Cardiac muscle cell (in vitro differentiated cells and primary cell): ENCODE measurements at places on chromosomes 5 and 9. TPM values are rescaled to one million over a fixed set of nuclear protein-coding genes. Genes with fewer than 3 reads are reported as not detected.

DNA sequence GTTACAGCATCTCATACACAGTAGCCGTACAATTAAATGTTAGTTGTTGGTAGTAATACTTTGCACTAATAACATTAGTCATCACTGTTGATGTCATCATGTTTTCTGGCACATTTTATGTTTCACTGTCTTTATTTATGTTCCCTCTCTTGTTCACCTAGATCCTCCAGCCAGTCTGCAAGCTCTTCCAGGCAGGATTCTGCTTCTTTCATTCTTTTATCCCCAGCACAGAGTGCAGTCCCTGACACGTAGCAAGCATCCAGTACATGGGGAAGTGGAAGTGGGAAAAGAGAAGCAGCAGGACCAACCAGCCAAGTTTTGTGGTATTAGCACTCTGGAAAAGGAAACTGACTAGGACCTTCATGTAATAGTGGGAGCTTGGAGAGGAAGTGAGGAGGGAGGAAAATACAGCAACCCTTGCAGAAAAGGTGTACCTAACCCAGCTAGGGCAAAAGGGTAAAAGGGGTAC is 89.7 kb upstream of the SLC44A1 start:
- peak; percentile 56 for DNase-seq

GRCh38 chr5:157143127-157143971 is 684 bp upstream of the MED7 start:
- DNase-seq: peak; percentile 44

- DNase-seq: no peak
Measured at GRCh38 chr5:131515348-131515747, 119.7 kb downstream of the RAPGEF6 start.

GRCh38 chr5:138824924-138825863 is 49.9 kb downstream of the LRRTM2 start:
- DNase-seq: peak; percentile 32

GRCh38 chr5:14417276-14417730 is 164.3 kb upstream of the OTULINL start:
- DNase-seq: peak; percentile 71

DNA sequence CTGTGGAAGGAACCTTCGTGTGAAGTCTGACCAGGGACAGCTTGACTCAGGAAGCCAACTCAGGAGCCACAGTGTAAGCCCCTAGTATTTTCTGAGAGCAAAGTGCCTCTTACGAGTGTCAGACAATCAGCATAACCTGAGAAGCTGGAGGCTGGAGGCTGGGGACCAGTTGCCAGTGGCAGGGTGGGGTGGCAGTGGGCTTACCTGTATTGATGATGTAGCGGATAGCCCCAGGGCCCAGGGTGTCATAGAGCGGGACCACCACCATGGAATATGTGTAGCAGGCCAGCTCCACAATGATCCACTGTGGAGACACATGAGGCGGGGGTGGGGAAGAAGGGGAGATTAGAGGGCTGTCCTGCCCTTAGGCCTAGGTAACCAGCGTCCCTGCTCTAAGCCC is 22.9 kb downstream of the ACSL6 start:
- DNase-seq: no peak

DNA sequence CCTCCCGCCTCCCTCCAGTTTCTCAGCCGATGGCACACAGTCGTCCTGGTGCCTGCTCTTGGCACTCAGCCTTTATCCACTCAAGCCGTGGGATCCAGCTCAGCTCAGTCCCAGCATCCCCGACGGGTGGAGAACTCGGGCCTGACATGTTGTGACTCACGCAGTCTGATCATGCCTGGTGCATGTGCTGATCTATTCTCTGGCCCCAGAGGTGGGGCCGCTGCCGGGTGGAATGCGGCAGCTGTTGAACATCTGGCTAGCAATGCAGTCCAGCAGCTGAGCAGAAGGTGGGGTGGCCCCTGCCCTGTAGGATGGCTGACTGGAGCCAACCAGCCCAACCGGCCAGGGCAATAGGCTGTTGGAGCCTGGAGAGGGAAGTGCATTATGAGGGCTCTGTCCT is 1.7 kb upstream of the AIF1L start:
- no peak for DNase-seq

DNA sequence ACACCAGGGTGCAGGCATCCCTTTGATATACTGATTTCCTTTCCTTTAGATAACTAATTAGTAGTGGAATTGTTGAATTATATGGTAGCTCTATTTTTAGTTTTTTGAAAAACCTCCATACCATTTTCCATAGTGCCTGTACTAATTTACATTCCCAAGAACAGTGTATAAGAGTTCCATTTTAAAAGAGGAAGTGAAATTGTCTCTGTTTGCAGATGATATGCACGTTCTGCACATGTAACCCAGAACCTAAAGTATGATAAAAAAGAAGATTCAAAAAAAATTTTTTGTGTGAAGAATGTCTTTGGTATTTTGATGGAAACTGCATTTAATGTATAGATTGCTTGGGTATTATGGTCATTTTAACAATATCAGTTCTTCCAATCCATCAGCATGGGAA is 424.0 kb upstream of the CCNH start:
- no peak for DNase-seq

GRCh38 chr5:98927989-98928872 is 576 bp downstream of the CHD1 start:
- peak; percentile 67 for DNase-seq

The PCDHGA5 gene
- 1.1 and 1.2 TPM in 2 replicates for total RNA-seq

The CYLC2 gene
- total RNA-seq: not detected in 2 replicates

The PCDHA4 gene
- 14.2 and 14.3 TPM in 2 replicates for total RNA-seq

The LVRN gene
- total RNA-seq: 0.36 and 3.0 TPM in 2 replicates

The RNF183 gene
- 0.06 and 0.53 TPM in 2 replicates for total RNA-seq

The SLC34A1 gene
- total RNA-seq: not detected in 2 replicates

The DBH gene
- not detected in 2 replicates for total RNA-seq

The MYOT gene
- not detected in 2 replicates for total RNA-seq

The GBGT1 gene
- 5.6 and 11.9 TPM in 2 replicates for total RNA-seq

The FOXD1 gene
- 0.11 TPM in 1 of 2 replicates, not detected in the other for total RNA-seq

The TLR4 gene
- total RNA-seq: 0.04 and 0.06 TPM in 2 replicates
